ENCODE measurements at places on chromosomes 7 and 10.

GRCh38 chr7:28754447-28754846 lies 203.7 kb downstream of the TRIL start:
- DNase-seq: no peak

- DNase-seq: no peak
These were observed 186.0 kb upstream of the AKR1E2 start for GRCh38 chr10:4639960-4640359.

DNA sequence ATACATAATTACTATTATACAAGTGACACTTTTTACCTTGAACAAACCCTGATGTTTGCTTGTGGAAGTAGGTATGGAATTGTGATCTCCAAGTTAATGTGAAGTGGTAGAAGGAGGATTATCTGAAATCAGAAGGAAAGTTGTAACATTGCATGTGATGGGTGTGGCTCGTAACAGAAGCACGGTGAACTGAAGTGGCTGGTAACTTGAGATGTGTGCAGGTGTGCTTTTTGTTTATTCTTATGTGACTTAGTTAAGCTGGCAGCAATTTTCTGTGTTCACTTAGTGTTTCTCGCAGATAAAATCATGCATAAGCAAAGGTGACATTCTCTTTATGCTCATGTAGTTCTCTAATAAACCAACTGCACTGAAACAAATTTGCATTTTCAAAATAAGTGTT lies 82.3 kb downstream of the ZEB1 start:
- DNase-seq: no peak

DNA sequence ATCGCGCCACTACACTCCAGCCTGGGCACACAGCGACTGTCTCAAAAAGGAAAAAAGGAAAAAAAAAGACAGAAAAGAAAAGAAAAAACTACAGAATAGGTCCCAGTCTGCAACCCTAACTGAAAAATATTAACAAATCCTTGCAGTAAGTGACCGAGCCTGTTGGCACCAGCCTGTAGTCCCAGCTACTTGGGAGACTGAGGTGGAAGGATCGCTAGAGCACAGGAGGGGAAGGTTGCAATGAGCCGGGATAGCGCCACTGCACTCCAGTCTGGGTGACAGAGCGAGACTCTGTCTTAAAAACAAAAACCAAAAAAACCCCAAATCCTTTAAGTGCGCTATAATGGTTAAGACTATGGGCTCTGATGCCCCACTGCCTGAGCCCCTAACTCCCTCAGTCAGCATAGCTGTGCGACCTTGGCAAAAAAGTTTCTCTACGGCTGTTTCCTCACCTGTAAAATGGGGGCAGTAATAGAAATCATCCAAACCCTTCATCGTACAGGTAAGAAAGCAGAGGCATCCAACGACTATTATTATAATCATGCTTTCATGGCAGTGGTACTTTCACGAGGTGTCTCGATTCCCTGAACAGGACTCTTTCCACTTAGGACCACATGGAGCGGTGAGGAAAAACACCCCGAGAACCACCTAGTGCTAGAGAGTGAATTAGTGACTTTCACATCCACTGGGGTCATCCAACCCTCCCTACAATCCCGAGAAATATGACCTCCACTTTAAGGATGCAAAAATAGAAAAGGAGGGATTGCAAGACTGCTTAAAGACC lies 755 bp downstream of the TOMM7 start:
- no peak for DNase-seq

DNA sequence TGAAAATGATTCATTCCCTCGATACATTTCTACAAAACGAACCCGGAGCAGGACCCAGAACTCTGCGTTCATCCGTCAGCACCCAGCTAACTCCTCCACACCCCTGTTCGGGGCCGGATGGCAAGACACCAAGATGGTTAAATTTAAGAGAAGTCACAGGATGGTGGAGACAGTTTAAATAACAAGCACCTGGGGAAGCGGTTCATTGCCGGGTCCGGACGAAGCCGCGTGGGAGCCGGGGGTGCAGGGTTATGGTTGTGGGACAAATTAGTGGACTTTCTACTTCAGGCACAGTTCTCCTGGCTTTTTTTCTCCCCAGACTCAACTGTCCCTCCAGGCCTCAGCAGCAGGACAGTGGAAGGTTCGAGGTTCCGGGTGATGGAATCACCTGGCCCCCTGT lies 45.4 kb downstream of the ASB13 start:
- no peak for DNase-seq

DNA sequence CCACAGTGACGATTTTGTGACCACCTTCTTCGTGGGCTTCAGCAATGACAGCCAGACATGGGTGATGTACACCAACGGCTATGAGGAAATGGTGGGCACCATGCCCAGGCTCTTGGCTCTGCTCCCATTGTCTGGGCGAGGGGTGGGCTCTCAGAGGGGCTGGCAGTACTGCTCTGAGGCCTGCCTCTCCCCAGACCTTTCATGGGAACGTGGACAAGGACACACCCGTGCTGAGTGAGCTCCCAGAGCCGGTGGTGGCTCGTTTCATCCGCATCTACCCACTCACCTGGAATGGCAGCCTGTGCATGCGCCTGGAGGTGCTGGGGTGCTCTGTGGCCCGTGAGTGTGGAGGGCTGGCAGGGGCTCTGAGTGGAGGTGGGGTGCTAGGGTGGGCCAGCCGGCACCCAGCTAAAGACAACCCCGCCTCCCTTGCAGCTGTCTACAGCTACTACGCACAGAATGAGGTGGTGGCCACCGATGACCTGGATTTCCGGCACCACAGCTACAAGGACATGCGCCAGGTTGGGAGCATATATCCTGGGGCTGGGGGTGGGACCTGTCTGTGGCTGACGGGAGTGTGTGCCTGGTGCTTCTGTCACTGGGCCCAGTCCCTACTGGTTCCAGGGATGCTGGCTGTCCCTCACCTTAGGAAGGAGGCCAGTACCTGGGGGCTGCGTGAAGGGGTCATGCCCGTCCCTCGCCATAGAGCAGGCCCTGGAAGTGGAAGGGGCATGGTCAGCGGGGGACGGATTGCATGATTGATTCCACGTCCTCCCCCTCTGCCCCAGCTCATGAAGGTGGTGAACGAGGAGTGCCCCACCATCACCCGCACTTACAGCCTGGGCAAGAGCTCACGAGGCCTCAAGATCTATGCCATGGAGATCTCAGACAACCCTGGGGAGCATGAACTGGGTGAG lies 6.8 kb downstream of the AEBP1 start:
- DNase-seq: no peak

GRCh38 chr7:120586571-120586970 lies 271.4 kb downstream of the TSPAN12 start:
- DNase-seq: no peak

All from CD8-positive, alpha-beta memory T cell (primary cell).